Fibroblast of skin of left biceps (primary cell): ENCODE measurements at places on chromosomes 11 and 22.

DNA sequence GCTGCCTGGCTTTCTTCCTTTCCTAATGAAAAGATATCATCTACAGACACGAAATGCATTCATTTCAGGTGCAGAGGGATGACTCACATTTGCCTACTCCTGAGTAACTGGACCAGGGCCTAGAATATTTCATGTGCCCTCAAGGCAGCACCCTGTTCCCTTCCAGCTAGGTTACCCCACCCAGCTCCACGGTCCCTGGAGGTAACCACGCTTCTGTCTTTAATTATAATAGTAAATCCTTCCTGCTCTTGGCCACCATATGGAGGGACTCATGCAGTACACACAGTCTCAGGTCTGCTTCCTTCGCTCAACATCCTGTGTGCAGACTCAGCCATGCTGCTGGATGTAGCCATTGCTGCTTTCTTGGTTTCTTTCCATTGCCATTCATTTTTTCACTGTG is 22.3 kb downstream of the DHCR7 start:
- no peak for DNase-seq

DNA sequence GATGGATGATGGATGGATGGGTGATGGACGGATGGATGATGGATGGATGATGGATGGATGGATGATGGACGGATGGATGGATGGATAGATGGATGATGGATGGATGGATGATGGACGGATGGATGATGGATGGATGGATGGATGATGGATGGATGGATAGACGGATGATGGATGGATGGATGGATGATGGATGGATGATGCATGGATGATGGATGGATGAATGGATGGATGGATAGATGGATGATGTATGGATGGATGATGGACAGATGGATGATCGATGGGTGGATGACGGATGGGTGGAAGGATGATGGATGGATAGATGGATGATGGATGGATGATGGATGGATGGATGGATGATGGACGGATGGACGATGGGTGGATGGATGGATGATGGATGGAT is 21.1 kb downstream of the KCTD17 start:
- DNase-seq, result no peak

- DNase-seq, result peak; percentile 86
These were observed 20.6 kb downstream of the PARVA start for GRCh38 chr11:12397931-12398334.

GRCh38 chr11:130677486-130678153 is 229.2 kb downstream of the ADAMTS15 start:
- DNase-seq, result peak; percentile 56

GRCh38 chr22:30325065-30325720 is 1.5 kb downstream of the TBC1D10A start:
- DNase-seq, result no peak

- no peak for DNase-seq
These were observed 12.7 kb downstream of the LINC01488 start for GRCh38 chr11:69493931-69494821.

GRCh38 chr11:130214861-130215530 is 55.4 kb downstream of the ST14 start:
- no peak for DNase-seq

GRCh38 chr11:117891362-117891761 is 14.9 kb upstream of the FXYD6 start:
- no peak for DNase-seq
